ENCODE measurements at places on chromosomes 12 and 14.

DNA sequence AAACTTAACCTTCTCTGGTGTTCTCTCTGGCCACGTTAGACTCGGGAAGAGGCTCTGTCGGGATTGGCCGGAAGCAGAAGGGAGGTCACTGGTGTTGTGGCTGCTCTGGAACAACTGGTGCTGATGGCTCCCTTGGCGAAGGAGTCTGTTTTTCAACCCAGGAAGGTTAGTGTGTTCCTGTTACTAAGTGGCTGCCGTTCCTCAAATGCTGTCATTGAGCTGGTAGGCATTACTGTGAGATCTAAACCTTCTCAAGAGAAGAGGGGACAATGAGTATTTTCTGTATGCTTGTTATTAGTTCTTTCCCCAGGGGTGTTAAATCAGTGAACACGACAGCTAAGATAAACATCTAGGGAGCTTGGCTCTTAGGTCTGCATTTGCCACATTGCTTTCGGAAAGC, 18.3 kb downstream of the POP5 start:
- no peak for DNase-seq

- DNase-seq = no peak
Observed at GRCh38 chr14:83706231-83706954, 1823.6 kb upstream of the FLRT2 start.

DNA sequence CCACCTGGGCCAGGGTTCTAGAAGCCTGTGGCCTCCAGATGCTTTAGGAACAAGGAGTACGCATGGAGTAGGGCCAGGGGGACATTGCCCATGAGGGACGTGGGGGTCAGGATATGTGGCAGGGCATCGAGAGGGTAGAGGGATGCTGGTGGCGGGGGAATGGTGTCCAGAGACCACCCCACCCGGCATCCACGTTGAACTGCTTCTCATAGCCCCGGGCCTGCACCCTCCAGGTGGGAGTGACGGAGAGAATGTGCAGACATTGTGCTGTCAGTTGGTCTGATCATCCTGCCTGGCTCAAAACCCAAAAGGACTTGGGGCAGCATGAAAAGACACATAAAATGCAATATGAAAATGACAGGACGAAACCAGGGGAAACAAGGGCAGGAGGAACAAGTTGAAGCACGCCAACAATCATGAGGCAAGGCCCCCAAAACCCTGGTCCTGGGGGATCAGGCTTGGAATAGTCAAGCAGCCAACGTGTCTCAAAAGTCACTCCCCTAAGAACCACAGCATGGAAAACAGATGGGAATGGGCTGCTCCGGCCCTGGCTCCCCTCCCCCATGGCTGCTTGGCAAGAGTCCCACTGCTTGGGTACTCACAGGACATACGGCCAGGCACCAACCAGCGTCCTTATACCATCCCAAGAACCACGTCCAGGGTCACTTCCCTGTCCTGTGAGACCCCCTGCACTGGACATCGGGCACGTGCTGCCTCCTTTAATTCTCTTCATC, 117.9 kb downstream of the DICER1 start:
- DNase-seq = no peak

DNA sequence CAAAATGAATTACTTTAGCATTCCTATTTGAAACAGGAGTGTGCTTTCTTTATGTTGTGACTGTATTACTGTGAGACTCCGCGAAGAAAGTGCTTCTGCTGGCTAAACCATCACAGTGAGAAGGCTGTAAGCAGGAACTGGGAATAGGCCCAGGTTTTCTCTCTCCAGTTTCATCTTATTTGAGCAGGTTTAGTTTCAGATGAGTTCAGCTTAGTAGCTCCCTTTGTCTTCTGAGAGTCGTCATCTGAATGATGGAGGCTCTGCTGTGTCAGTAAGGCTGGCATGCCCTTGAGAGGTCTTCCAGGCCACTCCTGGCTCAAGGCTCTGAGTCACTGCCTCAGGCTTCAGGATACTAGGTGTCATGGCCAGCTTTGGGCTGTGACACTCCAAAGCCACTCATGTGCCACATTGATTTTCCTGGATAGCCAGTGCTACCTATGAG, 205.6 kb upstream of the RGS6 start:
- no peak for DNase-seq

- DNase-seq = no peak
Observed at GRCh38 chr12:119691202-119691810, 23.4 kb downstream of the PRKAB1 start.

DNA sequence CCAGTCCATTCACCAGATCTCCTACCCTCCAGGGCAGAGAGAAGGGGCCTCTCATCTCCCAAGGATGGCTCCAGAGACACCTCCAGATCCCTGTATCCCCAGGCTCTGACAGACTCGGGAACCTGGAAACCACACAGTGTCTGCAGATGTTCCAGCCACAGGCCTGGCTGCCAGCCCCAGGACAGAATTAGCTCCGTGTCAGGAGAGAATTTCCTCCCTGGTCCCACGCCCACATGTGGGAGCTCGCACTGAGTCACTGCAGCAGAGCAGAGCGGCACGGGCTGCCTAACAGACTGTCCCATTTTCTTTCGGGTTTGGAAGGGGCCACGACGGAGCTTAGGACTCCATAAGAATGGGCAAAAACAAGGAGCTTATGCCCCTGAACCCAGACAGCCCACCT, 33.6 kb downstream of the CMKLR1 start:
- DNase-seq = peak; percentile 65

GRCh38 chr12:65882486-65882885, 58.2 kb downstream of the HMGA2 start:
- no peak for DNase-seq

- no peak for DNase-seq
Observed at GRCh38 chr12:39329876-39330275, 113.0 kb downstream of the KIF21A start.

- no peak for DNase-seq
Observed at GRCh38 chr12:630656-631632, 32.3 kb downstream of the NINJ2 start.

DNA sequence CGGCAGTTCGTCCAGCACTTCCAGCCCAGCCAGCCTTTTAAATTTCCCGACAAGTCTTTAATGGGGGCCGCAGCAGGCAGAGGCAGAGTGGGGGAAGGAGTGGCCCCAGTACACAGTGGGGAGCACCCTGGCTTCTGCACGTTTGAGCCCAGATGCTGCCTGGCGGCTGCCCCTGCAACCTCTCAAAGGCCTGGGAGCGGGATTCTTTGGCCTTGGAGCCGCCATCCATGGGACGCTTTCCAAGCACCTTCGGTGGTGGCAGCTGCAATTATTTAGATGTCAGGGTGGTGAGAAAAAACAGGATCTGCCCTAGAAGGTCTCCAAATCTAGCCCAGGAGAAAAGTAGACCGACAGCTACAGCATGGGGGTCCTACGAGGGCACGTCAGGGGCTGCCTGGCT, 46.0 kb downstream of the FAM222A start:
- DNase-seq = no peak

GRCh38 chr12:78007173-78007572, 176.5 kb downstream of the NAV3 start:
- DNase-seq = no peak

DNA sequence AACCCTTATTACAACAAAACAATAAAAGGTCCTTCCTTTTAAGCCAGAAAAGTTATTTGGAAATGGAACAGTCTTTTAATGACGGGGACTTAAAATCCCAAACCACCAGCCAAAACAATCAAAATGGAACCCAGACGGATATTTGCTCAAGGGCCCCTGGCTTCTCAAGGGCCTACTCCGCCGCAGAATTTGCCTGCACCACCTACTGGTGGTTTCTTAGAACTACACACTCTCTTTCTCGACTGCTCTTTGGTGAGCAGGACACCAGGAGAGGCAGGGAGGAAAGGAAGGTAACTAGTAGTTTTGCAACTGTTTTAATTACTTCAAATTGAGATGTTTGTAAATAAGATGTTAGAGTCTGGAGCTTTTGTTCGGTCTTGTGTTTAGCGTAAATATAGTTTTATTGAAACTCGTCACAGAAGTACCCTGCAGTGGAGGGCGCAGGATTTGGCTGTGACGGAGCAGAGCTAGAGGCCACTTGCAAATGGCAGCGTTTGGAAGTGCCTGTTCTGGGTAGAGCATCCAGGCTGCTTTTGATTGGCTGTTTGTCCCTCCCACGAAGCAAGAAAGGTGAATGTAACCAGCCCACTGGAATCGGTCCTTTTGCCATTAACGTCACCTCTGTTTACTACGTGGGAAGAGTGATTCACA, 238.5 kb downstream of the CACNA1C start:
- no peak for DNase-seq

- no peak for DNase-seq
Observed at GRCh38 chr12:51281202-51281924, 11.1 kb upstream of the SMAGP start.

GRCh38 chr12:953776-954175, 4.3 kb upstream of the RAD52 start:
- DNase-seq = no peak

DNA sequence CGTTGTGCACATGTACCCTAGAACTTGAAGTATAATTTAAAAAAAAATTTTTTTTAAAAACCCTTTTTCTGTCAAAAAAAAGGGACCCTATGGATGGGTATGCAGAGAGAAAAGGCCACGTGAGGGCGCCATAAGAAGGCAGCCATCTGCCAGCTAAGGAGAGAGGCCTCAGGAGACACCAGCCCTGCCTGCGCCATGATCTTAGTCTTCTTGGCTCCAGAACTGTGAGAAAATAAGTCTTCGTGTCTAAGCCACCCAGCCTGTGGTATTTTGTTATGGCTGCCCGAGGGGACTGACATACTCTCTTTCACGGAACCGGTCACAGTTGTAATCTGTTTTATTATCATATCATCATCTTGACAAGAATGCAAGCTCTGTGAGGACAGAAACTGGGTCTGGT, 174.8 kb downstream of the EFCAB11 start:
- DNase-seq = no peak

DNA sequence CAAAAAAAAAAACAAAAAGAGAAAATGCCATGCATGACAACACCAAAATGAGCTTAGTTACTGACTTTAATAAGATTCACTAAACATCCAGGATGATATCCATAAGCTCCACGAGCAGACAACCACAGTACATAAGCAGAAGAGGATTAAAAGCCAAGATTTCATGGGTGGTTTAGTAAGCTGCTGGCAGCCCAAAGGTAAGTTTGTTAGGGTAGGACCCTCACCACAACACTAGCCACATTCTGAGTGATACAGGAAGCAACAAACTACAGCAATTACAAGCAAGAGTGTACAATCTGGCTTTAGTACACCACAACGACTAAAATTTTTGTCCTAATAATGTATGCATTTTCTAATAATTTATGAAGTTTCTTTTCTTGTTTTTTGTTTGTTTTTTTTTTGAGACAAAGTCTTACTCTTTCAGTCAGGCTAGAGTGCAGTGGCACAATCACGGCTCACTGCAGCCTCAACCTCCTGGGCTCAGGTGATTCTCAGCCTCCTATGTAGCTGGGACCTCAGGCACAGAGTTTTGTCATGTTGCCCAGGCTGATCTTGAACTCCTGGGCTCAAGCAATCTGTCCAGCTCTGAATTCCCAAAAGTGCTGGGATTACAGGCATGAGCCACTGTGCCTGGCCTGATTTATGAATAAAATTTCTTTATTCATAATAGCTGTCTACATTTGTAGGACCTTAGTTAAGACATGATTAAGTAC, 221.4 kb downstream of the MED13L start:
- no peak for DNase-seq

DNA sequence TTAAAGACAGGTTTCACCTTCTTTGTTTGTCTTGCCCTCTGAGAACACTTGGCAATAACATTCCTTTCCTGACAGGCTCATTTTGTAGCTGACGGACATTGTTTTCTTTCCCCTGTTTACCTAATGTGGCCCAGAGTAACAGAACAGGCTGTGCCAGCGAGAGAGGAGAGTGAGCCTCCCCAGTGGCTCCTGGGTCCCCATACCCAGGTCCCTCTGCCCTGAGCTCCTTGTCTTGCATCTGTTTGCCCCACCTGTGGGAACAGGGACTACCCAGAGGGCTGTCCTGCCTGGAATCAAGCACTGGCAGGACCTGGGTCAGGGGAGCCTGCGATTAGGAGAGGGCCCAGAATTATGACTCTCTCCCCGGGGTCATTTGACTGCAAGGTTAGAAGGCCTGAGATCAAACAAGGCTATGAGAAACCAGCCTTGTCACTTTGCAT, 222.9 kb downstream of the ZFP36L1 start:
- no peak for DNase-seq

GRCh38 chr12:10388624-10389413, 1.0 kb downstream of the KLRK1 start:
- DNase-seq = no peak

- DNase-seq = no peak
Observed at GRCh38 chr12:47912556-47912955, 7.8 kb upstream of the VDR start.

DNA sequence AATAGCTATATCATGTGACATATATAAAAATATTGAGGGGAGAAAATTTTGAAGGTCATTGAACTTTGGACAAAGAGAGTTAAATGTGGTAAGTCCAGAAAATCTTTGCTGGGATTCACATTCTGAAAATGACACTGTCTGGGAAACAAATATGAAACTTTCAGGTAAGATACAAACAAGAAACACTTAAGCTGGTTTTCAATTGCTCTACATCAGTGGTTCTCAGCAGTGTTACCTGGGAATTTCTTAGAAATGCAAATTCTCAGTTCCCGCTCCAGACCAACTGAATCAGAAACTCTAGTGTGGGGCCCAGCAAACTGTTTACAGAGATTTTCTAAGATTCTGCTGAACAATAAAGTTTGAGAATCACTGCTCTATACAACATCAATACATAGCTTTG, 3.6 kb upstream of the CDK17 start:
- DNase-seq = no peak

- peak; percentile 13 for DNase-seq
Observed at GRCh38 chr12:124032265-124032886, 59.4 kb downstream of the ZNF664 start.

GRCh38 chr14:94157197-94157596, 16.9 kb upstream of the PPP4R4 start:
- no peak for DNase-seq

- no peak for DNase-seq
Observed at GRCh38 chr14:67705211-67705610, 3.5 kb downstream of the RDH12 start.

DNA sequence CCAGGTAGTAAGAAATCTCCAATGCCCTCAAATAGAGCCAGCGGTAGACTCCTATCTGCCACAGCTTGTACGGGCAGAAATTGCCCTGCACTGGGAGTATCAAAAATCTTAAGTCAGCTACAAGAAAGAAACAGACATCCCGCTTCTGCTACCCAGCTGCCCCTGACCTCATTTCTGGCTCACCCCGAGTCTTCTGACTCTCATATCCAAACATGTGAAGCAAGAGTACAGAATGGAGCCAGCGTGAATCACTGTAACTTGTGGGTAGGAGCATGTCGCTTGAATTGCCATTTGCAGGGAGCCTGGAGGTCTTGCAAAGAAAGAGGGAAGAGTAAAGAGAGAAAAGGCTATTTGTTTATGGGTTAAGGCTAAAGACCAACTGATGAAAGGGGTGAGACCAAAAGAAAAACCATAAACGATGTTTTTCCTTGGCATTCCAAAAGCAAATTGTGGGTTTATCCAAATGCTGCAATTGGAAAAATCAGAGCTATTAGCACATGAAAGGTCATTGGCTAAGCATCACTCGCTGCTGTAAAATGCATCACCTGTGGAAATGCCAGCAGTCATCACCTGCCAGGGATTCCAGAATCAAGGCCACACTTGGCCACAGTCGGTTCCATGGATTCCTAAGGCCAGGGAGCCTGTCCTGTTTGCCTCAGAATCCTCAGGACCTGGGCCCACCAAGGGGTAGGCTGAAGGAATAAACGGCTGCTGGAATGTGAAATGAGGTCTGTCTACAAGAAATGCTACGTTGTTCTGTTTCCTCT, 86.6 kb downstream of the FOXN3 start:
- no peak for DNase-seq

- no peak for DNase-seq
Observed at GRCh38 chr12:97246368-97246767, 216.2 kb upstream of the RMST start.
